ENCODE measurements at places on chromosomes 16 and 17.

GRCh38 chr16:75246504-75247205 is 4.8 kb downstream of the BCAR1 start:
- no peak for DNase-seq

DNA sequence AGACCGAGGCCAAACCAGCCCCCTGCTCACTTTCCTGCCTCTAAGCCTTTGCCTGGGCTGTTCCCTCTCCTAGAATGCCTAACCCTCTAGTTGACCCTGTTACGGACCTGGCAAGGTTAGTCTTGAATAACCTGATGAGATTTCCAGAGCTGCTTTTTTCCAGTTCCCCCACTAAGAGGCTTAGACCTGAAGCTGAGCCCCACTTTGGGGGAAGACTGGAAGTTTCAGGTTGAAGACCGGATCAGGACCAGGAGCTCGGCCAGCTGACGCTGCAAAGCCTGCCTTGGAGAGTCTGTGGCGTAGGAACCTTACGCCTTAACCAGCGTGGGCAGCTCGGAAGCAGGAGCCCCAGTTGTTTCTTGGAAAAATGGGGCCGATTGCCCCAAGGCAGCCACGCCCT is 129.8 kb downstream of the OR1D5 start:
- no peak for DNase-seq

- no peak for DNase-seq
Observed at GRCh38 chr17:46790216-46790615, 28.3 kb downstream of the WNT3 start.

- DNase-seq: no peak
Observed at GRCh38 chr16:86479419-86479818, 30.9 kb upstream of the FOXF1 start.

GRCh38 chr17:41052566-41052965 is 2.5 kb downstream of the KRTAP2-2 start:
- DNase-seq: no peak

- DNase-seq: no peak
Observed at GRCh38 chr17:54967621-54968261, 713 bp downstream of the COX11 start.

GRCh38 chr16:50678531-50678930 is 2.6 kb downstream of the SNX20 start:
- DNase-seq: no peak

DNA sequence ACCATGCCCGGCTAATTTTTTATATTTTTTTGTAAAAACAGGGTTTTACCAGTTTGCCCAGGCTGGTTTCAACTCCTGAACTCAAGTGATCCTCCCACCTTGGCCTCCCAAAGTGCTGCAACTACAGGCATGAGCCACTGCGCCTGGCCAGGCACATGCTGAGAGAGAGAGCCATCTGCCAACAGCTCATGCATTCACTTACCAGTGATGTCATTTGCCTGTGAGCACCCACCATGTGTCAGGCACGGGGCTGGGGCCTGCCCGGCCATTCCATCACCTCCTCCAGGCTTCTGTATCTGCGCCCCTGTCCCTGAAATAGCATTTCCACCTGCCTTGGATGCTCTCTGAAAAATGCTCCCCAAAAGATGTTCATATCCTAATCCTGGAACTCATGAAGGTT is 43.6 kb upstream of the PEMT start:
- DNase-seq: no peak

GRCh38 chr17:3482852-3483251 is 7.1 kb downstream of the ASPA start:
- DNase-seq: no peak

DNA sequence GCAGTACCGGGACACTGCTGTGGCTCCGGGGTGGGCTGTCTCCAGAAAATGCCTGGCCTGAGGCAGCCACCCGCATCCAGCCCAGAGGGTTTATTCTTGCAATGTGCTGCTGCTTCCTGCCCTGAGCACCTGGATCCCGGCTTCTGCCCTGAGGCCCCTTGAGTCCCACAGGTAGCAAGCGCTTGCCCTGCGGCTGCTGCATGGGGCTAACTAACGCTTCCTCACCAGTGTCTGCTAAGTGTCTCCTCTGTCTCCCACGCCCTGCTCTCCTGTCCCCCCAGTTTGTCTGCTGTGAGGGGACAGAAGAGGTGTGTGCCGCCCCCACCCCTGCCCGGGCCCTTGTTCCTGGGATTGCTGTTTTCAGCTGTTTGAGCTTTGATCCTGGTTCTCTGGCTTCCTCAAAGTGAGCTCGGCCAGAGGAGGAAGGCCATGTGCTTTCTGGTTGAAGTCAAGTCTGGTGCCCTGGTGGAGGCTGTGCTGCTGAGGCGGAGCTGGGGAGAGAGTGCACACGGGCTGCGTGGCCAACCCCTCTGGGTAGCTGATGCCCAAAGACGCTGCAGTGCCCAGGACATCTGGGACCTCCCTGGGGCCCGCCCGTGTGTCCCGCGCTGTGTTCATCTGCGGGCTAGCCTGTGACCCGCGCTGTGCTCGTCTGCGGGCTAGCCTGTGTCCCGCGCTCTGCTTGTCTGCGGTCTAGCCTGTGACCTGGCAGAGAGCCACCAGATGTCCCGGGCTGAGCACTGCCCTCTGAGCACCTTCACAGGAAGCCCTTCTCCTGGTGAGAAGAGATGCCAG is 12.9 kb downstream of the STH start:
- no peak for DNase-seq

DNA sequence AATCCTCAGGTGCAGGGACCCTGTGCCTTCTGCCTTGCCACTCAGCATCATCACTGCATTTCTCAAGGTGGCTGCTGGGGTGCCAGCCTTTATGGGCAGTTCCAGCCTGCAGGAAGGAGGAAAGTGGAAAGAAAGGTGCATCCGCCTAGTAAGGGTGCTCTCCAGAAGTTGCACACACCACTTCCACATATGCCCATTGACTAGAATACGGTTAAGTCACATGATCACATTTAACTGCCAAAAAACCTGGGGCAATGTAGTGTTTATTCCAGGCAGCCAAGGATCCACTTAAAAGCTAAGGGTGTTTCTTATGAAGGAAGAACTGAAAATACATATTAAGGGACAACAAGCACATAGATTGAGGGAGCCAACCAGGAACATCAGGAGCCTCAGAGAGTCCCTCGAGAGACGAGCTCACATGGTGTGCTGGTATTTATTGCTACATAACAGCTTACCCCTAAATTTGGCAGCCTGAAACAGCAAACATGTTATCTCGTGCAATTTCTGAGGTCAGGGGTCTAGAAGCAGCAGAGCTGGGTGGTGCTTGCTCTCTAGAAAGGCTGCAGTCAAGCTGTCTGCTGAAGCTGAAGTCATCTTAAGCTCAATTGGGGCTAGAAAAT is 52.0 kb upstream of the MMP2 start:
- no peak for DNase-seq

DNA sequence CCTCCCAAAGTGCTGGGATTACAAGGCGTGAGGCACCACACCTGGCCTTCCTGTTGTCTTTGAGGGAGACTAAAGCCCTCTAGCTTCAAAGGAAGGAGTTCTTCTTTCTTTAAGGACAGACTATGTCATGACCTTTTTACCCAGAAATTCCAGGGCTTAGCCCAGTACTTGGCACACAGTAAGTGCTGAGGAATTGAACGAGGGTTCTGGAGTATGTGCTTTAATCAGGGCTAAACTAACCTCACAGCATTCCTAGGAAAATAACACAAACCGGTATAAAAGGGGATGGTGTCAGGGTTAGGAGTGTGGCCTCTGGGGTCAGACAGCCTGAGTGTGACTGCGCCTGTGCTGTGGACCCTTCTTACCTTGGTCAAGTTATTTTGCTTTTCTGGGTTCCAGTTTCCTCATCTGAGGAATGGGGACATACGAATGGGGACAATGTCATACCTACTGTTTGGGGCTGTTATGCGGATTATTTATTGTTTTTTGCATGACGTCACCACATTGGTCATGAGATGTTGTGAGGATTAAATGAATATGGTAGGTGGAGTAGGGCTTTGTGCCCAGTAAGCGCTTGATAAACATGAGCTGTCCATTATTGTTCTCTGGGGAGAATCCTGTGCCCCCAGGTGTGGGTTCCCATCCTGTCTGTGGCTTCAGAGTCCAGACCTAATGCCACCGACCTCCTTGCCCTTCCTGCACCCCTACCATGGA is 21.9 kb downstream of the KSR1 start:
- no peak for DNase-seq

GRCh38 chr17:48825446-48826381 is 5.1 kb upstream of the CALCOCO2 start:
- no peak for DNase-seq

DNA sequence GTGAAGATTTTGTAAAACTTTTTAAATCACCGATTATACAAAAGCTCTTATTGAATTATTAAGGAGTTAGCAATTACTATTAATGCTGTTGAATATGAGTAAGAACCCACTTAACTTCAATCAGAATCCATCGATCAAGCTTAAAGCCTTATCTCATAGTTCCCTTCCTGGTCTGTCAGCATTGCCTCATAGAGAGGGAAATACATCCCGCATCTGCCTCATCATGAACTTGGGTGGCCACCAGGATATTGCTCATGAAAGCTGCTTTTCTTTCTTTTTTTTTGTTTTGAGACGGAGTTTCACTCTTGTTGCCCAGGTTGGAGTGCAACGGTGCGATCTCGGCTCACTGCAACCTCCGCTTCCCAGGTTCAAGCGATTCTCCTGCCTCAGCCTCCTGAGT is 66.7 kb downstream of the PIGL start:
- DNase-seq: no peak

GRCh38 chr16:72612256-72612655 is 435.7 kb downstream of the ZFHX3 start:
- no peak for DNase-seq

- DNase-seq: no peak
Observed at GRCh38 chr17:79835953-79836509, 3.2 kb downstream of the CBX4 start.

DNA sequence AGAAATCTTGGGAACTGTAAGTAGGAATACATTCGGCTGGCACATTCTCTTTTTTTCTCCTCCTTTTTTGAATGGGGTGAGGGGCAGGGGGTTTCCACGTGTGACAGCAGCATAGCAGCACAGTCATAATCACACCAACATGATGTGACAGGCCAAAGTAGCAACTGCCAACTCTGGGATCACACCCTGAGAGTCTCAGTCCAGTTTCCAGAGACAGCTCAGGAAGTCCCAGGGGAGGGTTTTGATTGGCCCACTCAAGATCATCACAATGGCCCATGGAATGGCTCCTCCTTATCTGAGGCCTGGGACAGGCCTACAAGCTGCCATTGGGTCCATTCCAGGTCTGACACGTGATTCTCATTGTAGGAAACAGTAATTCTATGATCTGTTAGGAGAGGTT is 207.1 kb upstream of the ASIC2 start:
- no peak for DNase-seq

DNA sequence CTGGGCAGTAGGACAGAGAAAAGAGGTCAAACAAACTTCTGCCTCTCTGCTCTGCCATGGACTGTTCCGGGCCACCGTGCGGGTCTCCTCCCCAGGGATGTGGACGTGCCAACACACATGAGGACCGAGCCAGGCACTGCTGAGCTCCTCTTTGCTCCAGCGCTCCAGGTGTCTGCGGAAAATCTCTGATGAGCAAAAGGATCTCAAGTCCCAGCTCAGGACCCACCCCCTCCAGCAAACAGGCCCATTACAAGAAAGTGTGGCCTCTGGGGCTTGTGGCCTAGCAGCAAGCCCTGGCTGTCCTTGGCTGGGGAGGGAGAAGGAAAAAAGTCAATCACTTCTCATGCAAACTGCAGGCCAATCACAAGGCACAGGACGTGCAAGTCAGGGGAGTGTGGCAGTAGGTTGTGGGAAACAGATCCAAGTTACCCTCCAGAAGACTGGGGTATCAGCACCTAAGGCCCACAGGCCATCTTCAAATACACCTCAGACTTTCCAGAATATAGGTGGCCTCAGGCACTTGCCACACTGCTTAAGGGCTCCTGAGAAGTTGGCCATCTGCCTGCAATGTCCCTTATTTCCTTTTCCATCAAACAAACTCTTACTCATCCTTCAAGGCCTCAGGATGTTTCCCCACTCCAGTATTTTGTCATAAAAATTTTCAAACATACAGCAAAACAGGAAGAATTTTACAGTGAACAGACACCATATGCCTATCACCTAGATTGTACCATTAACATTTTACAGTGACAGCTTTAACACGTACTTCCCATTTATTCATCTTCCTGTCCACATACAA is 36.0 kb upstream of the SREBF1 start:
- DNase-seq: no peak
